H7 (cell line): ENCODE measurements at places on chromosomes 6 and 20.

DNA sequence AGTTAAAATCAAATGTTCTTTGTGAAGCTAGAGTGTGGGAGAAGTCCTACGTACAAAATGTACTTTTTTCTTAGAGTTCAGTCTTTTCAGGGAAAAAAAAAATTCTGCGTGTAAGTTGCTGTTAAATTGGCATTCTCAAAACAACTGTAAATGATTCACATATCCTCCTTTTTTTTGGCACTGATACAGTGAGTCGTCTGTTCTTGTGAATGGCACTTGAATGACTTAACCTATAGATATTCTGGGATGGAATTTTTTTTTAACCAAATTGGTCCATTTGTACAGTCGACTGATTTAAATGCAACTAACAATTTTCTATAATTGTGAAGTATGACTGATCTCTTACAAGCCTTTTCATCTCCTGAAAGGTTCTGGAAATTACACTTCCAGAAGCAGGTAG lies 5.5 kb upstream of the JAG1 start:
- no peak for DNase-seq

DNA sequence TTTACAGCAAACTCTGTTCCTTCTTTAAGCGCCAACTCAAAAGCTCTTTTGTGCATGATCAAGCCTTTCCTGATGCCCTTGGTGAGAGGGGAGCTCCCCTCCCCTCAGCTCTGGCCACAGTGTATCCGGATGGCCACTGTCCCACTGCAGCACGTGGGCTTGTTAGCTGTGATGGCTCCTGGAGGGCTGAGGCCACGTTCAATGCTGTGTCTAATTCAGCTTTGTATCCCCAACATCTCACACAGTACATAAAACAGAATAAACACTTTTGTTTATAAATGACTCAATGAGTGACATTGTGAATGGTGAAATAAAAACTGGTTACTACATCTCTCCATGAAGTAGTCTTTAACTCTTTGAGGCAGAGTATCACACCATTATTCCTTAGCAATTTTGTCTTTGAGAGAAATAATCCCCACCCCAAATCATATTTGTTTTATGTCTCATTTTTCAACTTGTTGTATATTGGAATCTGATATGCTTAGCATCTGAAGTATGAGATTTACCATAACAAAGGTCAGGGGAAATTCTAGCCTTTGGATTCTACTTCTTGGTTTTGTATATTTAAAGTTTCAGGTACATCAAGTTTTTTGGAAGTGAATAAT lies 44.5 kb downstream of the EDN1 start:
- DNase-seq, result no peak

DNA sequence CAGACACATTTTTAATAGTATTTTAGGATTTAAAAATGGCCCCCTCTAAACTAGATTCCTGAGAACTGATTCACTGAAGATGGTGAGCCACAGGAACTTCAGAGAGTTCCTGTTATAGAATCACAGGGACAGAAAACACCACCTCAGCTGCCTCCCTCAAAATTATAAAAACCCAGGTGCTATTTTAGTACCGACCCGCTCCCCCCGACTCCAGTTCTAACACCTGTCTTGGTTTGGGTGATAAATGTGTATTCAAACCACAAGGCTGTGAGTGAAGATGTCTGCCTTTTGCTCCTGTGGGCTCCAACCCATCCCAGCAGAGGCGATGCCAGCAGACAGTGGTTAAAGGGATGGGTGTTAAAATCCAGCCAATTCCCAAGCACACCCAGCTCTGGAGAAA lies 127.4 kb upstream of the LY86 start:
- DNase-seq, result no peak

GRCh38 chr20:51204051-51204715 lies 181.3 kb upstream of the KCNG1 start:
- no peak for DNase-seq

DNA sequence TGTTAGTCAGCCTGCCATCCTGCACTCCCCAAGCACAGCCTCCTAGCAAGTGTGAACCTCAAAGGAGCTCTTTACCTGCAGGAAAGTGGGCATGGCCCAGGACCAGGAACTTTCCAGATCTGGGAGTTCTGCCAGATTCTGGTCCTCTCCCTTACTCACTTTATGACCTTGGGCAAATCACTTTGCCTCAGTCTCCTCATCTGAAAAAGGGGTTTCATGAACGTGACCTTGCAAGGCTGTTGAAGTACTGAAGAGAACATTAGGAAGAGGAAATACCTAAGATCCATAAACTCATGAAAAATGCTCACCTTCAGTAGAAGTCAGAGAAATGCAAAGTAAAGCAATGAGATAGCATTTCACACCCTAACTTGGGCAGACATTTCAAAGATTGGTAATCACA lies 26.8 kb upstream of the DSN1 start:
- DNase-seq, result no peak

DNA sequence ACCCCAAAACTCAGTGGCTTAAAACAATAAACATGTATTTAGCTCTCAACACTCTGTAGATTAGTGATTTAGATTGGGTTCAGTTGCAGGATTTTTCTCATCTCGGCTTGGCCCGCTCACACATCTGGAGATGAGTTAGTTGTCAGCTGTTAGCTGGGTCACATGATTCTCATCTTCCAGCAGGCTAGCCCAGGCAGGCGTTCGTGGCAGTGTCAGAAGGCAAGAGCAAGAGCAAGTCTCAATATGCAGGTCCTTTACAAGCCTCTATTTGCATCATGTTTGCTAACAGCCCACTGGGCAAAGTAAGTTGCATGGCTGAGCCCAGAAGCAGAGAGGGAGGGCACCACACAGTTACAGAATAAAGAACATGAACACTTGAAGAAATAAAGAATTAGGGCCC lies 83.6 kb upstream of the MYLIP start:
- DNase-seq, result no peak

- no peak for DNase-seq
These were observed 58.9 kb downstream of the IPCEF1 start for GRCh38 chr6:154297721-154298120.

GRCh38 chr6:31579546-31580437 lies 2.4 kb downstream of the LTB start:
- peak; percentile 50 for DNase-seq

DNA sequence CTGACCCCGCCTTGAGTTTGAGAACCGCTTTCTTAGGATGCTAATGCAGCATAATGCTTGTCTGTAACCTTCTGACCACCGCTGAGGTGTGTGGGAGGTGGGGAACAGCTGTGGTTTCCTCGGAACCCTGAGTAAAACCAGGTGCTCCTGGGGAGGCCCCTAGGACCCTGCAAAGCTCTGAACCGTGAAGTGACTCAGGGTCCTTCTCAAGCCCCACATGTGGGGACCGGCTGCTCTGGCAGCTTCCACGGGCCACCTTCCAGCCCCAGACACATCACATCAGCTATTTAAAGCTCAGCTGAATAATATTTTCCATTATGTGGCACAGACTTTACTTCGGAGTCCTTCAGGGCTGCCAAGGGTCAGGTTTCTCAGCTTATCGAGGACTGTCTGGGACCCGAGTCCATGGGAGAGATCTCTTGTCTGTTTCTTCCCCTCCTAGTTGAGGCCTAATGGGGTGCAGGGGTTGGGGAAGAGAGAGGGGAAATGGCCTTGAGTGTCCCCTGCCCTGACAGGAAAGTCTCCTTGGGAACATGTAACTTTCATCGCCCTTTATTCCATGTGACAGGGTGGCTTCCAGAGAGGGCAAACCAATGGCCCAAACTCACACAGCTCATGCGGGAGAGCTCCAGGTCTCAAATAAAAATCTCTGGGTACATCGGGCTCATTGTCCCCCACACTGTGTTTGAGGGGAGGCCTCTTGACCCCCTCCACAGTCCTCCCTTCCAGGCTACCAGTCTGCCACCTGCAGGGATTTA lies 186.1 kb upstream of the SLC24A3 start:
- no peak for DNase-seq

DNA sequence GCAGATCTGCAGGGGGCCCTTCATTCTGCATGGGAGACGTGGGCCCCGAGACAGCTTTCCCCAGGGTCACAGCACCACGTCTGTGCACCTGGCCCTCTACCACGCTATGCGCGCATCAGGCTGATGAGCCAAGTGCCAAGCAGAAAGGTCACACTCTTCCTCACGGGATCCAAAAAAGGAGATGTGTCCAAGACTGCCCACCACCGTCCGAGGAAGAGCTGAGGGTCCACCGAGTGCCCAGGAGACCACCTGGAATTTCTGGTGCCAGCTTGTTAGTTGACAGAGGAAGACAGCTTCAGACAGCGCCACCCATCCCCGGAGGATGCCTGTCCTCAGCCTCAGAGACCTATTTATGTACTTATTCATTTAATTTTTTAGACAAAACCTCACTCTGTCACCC lies 77.6 kb upstream of the QKI start:
- no peak for DNase-seq
